Stimulated activated CD4-positive, alpha-beta T cell treated with anti-CD3 and anti-CD28 coated beads, Interleukin-15, amount 100 ng/mL, for 1 hour (primary cell): ENCODE measurements at places on chromosomes 6 and 20.

GRCh38 chr6:43734294-43734665, 35.7 kb upstream of the VEGFA start:
- no peak for DNase-seq

- no peak for DNase-seq
Measured at GRCh38 chr20:45611054-45611453, 18.5 kb upstream of the WFDC10A start.

DNA sequence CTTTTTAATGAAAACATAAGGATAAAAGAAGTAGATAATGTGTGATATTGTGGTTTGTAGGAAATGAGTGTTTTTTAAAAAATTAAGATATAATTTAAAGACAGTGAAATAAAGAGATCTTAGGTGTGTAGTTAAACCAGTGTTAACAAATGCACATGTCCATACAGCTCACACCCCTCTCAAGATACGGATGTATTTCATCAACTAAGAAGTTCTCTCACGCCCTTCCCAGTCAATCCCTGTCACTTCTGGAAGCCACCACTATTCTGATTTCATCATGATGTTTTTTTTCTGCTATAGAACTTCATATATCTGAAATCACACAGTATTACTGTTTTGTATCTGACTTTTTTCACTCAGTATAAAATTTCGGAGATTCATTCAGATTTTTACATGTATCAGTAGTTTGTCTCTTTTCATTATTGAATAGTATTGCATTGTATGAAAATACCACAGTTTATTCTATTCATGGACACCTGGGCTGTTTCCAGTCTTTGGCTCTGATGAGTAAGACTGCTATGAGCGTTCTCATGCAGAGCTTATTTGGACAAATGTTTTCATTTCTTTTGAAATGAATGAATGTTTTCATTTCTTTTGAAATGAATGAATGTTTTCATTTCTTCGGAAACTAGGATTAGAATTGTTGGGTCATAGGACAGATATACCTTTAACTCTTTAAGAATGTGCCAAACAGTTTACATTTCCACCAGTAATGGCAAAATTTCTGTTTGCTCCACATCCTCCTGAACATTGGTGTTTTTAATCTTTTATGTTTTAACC, 49.7 kb upstream of the ELOVL5 start:
- no peak for DNase-seq

GRCh38 chr20:24999568-24999967, 7.0 kb upstream of the APMAP start:
- no peak for DNase-seq

DNA sequence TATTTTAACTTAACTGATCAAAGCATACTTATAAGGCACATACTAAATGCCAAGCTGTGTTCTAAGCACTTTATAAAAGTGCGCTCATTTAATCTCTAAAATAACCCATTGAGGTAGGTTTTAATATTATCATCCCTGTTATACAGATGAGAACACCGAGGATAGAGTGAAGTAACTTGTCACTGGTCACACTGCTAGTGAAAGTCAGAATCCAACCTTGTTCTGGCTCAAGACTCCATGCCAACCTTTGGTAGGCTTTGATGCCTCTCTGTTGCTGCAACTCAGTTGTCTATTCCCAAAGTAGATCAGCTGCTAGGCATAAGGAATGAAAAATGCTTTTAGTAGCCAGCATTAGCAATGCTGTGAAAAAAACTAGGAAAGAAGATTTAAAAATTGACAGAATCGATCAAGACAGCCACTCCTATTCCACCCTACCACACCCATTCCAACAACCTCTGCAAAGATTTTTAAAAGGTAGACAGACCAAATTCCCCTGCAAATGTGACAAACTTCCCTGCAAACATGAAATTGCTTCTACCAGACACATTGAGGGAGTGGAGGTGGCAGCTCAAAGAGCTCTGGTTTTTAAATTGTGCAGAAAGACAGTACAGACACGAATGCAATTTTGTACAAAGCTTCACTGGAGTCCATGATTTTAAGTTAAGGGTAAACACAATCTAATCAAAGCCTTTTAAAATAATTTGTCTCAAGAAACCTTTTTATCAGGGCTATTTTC, 39.8 kb upstream of the CAP2 start:
- no peak for DNase-seq

DNA sequence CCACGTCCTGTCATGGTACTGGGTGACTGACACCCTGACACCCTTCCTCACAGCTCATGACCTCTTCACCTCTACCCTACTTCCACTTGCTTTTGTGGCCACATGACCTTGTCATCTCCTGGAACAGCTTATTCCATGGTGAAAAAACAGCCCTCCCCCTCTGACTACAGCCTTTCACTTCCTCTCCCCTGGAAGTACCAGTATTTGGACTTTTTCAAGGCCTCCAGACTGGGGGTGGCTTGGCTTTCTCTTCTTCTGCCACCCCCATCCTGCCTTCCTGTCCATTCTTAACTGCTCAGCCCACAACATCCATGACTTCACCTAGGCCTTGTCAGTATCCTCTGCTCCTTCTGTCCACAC, 168.4 kb downstream of the CARMIL1 start:
- DNase-seq, result no peak

- no peak for DNase-seq
Measured at GRCh38 chr20:1184638-1185315, at the start of gene TMEM74B. Gene TMEM74B (minus strand): TSS chr20:1184981. CDS start chr20:1183801, 1,180 bp downstream.

- no peak for DNase-seq
Measured at GRCh38 chr20:38550274-38550673, 30.7 kb upstream of the ADIG start.

DNA sequence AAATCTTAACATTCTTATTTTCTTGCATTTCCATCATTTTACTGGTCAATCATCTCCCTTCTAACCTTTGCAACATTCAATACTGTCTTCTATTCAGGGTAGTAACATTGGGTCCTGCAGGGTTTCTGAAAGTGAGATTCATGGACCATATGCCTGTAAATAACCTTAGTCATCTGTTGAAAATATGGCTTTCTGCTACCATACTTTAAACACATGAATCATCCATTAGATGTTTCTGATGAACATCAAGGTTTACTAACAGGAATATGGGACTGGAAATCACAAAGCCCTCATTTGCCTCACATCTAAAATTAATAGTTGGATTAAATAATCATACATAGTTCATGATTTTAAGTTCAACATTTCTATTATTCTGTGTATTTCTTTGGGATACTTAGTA, 475.9 kb upstream of the MARCKS start:
- no peak for DNase-seq

- no peak for DNase-seq
Measured at GRCh38 chr6:29995340-29995777, 53.0 kb downstream of the HLA-A start.

DNA sequence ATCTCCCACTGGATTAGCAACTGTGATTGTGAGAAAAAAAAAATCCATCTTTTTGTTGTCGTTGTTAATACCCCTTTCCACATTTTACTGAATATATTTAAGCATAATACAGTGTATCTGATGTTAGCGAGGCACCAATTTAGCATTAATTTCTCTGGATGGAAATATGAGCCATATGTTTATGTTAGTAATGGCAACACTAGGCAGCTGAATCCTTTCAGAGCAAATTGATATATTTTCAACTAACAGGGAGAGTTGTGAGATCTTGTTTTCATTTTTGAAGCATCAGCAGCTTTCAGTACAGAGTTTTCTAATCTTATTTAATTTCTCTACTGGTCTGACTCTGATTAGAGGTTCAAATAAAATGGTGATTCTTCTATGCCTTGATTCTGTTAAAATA, 84.8 kb upstream of the HDAC2 start:
- DNase-seq, result no peak

- no peak for DNase-seq
Measured at GRCh38 chr6:132005178-132005577, 54.0 kb upstream of the CCN2 start.

- DNase-seq, result no peak
Measured at GRCh38 chr6:125829433-125829832, 38.7 kb downstream of the NCOA7 start.

DNA sequence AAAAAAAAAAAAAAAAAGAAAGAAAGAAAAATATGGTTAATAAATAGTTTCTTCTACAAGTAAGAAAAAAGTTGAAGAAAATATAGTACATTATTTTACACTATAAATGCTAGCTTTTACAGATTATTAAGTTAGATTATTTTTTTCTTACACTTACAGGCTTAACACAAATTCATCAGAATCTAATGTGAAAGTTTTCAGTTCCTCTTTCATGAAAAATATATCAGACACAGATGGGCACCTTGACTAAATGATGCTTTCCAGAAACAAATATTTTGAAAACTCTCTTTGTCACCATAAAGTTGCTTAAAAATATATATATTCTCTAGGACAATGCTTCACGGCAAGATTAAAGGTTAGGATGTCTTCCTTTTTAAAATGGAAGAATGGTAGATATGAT, 321.8 kb upstream of the HSF2 start:
- no peak for DNase-seq

DNA sequence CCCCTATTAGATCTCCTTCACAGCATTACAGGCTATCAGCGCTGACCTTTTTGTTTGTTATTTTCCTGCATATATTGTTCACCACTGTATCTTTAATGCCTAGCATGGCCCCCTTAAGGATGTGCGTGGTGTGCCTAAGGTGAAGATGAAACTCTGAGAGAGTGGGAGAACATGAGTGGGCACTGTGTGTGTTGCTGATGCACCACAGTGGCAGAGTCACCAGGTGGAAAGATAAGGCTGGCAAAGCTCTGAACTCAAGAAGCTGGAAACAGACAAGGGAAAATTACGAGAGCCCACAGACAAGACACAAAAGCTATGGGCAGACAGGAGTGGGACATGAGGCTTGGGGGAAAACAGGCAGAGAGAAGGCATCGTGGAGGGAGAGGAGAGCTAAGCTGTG, 159.8 kb downstream of the INSM1 start:
- DNase-seq, result no peak

DNA sequence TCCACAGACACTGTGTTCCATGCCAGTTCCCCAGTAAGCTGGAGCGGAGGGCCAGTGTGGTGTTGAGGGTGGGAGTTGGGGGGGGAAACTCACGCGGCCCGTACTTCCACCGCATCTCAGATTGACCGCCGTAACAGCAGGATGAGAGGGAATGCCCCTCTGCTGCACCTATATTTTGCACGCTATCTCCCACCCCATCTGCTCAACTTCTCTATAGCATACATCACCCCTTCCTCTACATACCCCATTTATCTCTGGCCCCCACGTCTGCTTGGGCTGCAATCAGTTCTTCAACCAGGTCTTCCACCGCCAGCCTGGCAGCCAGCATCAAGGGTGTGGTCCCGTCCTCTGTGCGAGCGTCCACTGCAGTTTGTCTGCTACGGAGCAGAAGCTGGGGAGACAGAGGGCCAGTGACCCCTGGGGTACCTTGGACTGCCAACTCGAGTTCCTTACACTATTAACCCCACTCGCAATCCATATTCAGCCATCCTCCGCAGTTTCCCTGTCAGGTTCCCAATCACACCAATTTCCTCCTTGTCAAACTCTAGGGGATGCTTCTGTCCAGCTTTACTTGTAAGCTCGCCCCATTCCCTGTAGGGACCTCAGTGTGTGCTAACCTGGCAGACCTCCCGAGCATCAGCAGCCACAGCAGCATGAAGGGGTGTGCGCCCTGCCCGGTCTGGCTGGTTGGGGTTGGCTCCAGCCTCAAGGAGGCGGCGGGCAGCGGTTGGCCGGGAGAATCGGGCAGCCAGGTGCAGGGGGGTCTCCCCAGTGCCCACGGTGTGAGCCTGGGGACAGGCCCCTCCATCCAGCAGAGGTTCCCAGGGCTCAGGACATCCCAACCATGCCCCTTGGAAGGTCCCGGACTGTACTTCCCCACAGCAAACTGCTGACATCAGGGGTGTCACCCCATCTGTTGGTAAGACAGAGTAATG, 4.5 kb upstream of the GPSM3 start:
- no peak for DNase-seq

DNA sequence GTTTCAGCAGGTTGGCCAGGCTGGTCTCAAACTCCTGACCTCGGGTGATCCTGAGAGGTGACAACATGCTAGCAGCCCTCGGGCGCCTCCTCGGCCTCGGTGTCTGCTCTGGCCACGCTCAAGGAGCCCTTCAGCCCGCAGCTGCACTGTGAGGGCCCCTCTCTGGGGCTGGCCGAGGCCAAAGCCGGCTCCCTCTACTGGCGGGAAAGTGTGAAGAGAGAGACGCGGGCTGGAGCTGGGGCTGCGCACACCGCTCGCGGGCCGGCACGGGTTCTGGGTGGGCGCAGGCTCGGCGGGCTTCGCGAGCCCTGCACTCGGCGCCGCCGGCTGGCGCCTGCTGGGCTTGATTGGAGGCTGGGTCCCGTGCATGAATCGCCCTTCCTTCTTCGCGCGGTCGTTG, 80.8 kb upstream of the RBM24 start:
- no peak for DNase-seq
